NCI-H460 (cell line): ENCODE measurements at places on chromosomes 7 and 10. TPM values are rescaled to one million over a fixed set of nuclear protein-coding genes. Genes with fewer than 3 reads are reported as not detected.

DNA sequence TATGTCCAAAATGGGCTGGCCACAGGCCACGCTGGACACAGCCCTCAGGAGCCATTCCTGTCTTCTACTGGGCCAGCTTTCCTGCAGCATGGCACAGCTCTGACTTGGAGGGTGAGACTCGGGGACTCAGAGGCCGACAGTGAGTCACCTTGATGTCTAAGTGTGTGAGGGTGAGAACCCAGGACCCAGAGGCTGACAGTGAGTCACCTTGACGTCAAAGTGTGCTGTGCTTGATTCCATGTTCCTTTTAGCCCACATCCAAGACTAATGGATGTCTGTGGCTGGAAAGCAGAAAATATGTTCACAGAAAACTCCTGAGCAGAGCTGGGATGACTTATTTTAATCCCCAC is 6.0 kb upstream of the FAM170B start:
- no peak for DNase-seq

- DNase-seq, result no peak
Observed at GRCh38 chr7:3307435-3307834, 6.4 kb downstream of the SDK1 start.

- no peak for DNase-seq
Observed at GRCh38 chr10:62583876-62584615, 209.9 kb downstream of the ZNF365 start.

- DNase-seq, result no peak
Observed at GRCh38 chr10:121221072-121221471, 369.9 kb downstream of the WDR11 start.

DNA sequence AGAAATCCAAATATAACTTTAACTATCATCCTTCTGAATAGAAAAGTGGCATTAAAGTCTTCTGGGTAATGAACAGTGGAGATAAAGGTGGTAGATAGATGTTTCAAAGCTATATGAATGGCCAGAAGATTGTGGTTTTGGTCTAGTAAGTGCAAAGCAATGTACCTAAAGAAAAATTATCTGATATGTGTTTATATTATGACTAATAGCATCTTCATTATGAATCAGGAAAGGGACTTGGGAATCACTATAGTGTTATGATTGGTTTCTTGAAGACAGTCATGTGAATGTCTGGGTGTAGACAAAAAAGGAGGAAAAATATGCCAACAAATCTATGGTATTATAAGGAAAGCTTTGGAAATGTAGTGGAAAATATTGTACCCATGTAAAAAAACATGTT is 3.0 kb downstream of the ZNF518A start:
- no peak for DNase-seq

GRCh38 chr10:49393301-49393700 is 2.6 kb downstream of the DRGX start:
- no peak for DNase-seq

DNA sequence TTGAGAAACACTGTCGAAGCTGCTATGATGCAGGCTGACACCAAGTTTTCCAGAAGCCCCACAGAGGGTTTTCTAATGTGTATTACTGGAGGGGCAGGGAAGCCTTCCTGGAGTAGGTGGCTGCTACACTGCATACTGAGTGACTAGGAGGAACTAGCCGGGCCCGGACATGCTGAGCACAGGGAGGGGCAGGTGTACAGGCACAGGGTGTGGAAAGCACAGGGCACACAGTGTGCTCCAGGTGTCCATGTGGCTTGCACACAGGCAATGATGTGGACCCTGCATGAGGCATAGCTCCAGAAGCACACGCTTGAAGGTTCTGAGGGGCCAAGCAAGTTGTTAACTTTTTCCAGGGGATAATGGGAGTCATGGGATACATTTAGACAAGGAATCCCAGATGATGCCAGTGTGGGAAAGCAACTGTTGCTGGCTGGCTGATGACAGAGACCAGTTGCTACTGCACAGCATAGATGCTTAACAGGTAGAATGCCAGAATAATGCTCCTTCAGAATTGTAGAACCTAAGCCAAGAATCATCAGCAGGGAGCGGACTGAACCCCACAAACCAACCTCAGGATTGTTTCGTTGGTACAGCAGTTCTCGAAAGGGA is 14.6 kb downstream of the DHX32 start:
- no peak for DNase-seq

DNA sequence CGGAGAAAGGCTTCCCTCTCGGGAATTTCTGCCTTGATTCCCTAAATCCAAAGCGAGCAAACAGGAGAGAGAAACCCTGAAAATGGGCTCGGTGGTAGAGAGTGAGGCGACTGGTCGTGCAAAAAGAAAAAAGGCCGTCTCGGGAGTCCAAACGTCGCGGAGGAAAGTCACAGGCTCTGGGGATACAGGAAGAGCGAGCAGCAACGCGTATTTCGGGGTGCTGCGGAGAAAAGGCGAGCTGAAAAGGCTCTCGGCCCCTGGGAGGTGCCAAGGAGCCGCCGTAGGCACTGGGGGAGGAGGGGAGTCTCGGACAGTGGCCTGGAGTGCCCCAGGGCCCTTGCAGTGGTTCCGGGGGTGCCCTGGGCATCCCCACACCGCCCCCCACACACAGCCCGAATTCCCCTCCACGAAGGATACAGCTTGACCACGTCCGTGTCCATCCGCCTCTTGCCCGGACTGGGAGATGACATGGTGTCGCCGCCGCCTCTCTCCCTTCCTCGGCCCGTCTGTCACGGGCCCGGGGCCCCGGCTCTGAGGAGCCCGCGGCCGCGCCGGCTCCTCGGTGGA is 591 bp downstream of the UBE2H start:
- no peak for DNase-seq

GRCh38 chr7:44631458-44632115 is 25.2 kb downstream of the OGDH start:
- no peak for DNase-seq

DNA sequence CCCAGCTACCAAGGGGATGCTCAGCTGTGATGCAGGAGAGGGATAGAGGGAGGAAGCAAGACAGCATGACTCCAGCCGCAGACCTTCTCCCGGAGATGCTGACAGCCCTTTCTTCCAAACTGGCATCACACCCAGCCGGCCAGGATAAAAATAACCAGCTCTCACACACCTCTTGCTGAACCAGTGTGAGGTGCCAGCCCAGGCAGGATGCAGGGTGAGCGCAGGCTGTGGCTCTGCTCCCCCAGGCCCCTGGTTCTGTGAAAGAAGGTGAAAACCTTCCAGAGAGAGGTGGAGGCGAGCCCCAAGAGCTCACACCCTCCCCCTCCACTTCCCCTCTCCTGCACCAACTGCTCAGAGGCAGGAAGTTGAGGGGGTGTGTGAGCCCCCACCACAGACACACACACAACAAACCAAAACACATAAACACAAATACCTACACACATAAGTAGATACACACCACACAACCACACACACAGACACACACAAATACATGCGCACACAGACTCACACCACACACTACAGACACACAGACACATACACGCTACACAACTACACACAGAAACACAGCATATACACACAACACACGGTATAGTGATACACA is 4.0 kb downstream of the GPR15LG start:
- no peak for DNase-seq

DNA sequence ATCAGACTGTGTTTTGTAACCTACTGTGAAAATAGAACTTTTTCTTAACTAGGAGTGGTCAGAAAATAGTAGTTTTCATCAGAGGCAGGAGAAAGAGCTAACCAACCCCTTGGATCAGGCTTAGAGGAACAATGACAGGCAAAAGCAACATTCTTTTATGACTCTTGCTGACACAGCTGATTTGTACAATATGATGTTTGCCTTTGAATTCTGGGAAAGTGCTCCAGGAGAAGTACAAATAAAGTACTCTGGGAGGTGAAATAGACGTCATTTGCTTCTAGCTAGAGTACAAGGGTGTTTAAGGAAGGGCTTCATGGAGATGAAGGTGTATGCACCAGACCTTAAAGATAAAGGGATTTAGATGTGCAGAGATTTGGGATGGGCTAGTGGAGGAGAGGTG is 75.1 kb upstream of the KIAA1217 start:
- no peak for DNase-seq

DNA sequence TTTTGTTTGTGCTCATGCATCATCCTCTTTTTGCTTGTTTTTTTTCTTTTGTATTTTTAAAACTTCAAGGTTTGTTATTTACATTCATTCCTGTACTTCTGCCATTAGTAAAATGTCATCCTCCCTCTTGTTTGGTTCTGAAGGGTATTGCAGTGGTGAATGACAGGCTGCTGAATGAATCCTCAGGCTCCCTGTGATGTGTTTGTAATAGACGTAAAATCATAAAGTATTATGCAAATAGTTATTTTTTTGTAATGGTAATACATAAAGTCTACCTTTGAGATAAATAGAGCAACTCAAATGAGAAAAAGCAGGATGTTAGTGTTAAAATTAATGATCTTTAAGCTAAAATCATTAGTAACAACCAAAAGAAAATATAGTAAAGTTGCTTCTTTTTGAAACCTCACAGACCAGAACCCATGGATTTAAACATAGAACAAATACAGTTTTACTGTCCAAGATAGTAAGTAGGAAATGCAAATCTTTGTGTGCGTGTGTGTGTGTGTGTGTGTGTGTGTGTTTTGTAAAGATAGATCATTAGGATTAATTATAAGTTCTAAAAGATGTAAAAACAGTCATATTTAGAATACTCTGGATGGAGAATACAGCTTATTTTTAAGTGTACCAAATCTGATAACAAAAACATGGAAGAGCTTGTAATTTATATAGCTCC is 4.5 kb downstream of the GLCCI1 start:
- no peak for DNase-seq

DNA sequence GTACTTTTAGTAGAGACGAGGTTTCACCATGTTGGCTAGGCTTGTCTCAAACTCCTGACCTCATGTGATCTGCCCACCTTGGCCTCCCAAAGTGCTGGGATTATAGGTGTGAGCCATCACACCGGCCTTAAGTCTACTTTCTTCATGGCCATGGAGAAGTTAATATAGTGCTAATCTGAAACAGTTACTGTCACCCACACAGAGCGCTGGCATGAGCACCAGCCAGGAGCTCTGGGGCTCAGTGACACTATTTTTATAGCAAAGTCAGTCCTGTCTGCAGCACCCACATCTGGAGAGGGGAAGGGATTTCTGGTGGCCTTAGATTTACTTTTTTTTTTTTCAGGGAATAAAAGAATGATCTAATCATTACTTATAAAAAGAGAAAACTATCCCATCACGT is 21.3 kb downstream of the DNAJC12 start:
- DNase-seq, result no peak

DNA sequence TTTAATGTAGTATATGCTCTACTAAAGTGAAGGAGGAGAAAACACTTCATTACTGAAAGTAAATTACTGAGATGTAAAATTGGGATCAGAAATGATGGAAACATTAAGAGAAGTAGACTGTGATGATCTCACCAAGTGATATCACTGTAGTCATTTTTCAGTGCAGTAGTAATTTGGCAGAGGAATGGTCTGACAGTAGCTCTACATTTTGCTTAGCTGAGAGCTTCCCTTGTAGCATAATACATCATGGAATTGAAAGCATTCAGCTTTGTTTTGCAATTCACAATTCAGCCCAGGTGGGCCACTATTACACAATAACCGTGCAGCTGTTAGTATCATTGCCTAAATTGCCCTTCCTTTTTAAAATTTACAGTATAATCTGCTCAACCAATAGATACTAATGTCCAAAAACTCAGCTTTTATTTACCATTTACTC is 19.4 kb upstream of the CABCOCO1 start:
- DNase-seq, result no peak

The NXPH1 gene
- 1.1 and 2.4 TPM in 2 replicates for total RNA-seq

The UPK3B gene
- total RNA-seq, result 0.15 TPM in 1 of 2 replicates, not detected in the other

The IFIT1B gene
- total RNA-seq, result not detected in 2 replicates

The OPN4 gene
- total RNA-seq, result not detected in 2 replicates
